ENCODE measurements at places on chromosomes 3 and 15.

DNA sequence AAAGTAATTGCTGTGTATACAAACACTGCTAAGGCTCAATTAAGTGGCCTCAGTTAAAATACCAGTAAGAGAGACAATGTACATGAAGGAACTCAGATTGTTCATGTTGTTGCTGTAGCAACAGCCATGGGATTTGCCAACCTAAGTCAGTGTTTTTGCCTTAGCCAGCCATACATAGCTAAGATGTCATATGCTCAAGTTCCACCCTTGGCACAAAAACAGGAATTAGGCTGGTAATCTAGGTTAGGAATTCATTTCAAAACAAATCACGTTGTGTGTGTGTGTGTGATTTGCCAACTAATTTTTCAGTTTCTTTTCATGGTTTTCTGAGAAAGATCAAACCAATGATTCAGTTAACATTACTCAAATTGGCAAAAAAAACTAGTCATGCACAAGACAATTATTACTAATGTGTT, 143.7 kb upstream of the KCNMB2 start:
- DNase-seq: no peak

GRCh38 chr3:155688481-155688880, 56.4 kb downstream of the PLCH1 start:
- DNase-seq: no peak

- no peak for DNase-seq
Measured at GRCh38 chr3:85603378-85603777, 644.6 kb downstream of the CADM2 start.

DNA sequence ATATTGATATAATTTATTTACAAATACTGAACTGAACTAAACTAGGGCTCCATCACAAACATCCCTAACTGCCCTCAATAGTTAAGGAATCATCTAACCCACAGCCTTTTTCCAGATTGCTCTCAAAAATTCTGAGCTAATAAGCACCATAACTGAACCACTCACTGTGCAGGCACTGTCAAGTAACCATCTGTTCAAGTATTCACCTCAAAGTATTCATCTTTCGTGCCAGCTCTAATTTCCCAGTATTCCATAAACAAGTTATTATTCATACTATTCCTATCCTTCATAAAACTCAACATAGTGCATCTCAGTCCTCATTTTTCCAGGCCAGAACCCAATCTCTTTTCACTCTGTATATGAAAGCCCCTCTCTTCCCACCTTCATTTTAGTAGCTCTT, 41.1 kb downstream of the THBS1 start:
- no peak for DNase-seq

GRCh38 chr15:58440158-58440910, 8.5 kb downstream of the LIPC start:
- no peak for DNase-seq

DNA sequence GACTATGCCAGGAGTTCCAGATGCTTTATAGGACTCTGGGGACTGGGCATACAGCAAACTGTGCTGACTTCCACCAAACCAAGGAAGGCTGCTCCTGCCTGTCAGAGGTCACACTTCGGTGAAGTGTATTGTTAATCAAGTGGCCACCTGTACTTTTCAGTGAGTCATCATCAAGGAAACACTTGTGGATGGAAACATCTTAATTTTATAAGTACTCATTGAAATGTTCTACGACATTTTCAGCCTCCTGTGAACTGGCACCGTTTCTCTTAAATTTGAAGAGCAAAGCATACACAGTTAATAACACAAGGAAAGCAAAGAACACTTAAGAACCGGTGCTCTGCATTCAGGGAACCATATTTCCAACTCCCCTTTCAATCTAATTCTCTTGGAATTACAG, 801.7 kb upstream of the DPPA4 start:
- DNase-seq: peak; percentile 5

GRCh38 chr15:56821721-56822425, 88.6 kb upstream of the ZNF280D start:
- DNase-seq: peak; percentile 71

DNA sequence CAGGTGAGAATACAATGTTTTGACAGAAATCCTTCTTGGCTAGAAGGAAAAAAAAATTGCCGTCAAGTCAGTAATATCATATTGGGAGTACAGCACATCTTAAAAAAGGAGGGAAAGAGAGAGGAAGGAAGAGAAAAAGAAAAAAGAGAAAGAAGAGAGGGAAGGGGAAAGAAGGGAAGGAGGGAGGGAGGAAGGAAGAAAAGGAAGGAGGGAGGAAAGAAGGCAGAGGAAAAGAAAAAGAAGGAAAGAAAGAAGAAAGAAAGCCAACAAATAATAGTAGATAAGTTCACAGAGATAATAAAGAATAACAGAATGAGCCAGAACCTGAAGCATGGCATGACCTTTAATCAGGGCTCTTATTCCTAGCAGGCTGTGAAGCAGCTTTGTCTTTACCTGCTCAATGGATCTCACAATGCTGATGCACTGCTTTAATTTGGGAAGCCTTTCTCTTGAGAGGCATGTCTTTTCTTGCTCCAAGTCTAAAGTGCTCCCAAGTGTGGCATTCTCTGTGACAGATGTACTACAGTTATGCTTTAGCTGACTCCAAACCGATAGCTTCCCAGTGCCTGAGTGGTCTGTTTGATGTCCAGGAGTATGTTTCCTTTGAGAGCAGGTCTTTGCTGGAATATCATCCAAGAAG, 114.9 kb downstream of the IQCH start:
- DNase-seq: no peak

- no peak for DNase-seq
Measured at GRCh38 chr3:52197499-52197841, 490 bp upstream of the ALAS1 start.

DNA sequence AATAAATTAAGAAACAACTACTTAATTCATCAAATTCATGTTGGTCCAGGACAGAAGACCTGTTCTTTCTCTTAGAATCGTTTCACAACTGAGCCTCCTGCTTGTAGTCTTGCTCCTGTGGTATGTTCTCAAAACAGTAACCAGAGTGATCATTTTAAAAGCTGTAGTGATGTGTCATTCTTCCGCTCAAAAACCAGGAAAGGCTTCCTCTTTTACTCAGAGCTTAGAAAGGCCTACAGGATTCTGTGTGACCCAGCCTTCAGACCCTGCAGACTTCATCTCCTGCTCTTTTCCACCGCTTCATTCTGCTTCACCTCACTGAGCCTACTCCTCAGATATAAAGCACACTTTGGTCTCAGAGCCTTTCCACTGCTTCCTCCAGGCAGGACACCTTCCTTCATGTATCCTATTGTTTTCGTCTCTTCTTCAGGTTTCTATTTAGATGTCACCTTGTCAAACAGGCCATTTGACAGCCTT, 22.7 kb downstream of the ST6GAL1 start:
- no peak for DNase-seq

- no peak for DNase-seq
Measured at GRCh38 chr15:56805466-56806147, 72.3 kb upstream of the ZNF280D start.

GRCh38 chr15:61084944-61085367, 144.1 kb downstream of the RORA start:
- peak; percentile 47 for DNase-seq

DNA sequence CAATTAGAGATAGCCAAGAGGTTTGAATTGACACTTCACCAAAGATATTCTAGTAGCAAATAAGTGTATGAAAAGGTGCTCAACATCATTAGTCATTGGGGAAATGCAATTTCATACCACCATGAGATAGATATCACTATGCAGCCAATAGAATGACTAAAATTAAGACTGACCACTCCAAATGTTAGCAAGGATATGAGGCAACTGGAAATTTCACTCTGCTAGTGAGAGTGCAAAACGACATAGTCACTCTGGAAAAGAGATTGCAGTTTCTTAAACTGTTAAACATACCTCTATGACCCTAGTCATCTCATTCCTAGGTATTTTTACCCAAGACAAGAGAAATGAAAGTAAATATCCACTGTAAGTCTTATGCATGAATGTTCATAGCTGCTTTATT, 27.6 kb upstream of the SLC6A11 start:
- no peak for DNase-seq

- no peak for DNase-seq
Measured at GRCh38 chr3:71392251-71392650, 191.3 kb downstream of the FOXP1 start.

DNA sequence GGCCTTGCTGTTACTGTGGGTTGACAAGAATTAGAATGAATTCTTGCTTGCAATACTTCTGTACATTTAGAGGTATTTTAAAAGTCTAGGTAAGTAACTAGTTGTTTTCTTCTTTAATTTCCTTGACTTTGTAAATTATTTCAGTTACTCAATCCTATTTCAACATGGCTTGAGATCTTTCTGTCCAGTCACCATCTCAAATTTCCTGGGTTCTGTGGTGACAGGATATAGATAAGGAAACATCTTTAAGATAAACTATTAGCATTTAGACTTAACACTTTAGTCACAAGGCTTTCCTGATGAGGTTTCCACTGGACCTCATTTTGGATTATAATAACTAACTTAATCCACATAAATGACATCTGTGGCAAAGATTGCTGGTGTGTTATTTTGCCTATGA, 195.9 kb upstream of the DPH6 start:
- DNase-seq: no peak

DNA sequence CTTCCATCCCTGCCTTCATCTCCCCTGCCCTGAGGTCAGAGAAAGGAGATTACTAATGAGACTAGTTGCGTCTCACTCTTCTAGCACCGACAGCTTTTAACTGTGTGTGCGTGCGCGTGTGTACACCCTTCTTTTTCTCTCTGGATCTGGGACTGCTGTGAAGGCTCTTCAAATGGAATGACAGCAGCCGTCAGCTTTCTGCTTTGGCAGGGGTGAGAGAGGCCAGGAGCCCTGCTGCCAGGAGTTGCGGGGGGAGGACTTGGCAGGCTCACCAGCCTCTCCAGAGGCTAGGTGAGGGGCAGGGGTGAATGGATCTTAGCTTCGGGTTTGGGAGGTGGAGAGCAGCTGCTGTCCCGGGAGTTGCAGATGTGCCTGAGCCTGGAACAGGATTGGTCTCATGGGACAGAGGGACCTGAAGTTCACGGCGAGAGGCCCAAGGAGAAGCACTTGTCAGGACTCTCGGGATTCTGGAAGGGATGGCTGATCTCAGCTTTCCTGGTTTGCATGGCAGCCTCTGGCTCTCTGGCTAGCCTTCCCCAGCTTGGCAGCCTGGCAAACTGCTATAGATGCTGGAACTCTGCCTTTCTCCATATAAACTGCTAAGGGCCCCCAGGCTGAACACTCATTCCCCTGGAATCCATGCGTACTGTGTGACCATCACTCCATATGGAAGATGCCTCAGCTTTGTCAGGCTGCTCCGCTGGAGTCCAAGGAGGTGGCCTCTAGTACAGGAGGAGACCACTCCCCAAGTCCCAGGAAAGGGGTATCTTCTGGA, 16.6 kb downstream of the TEX264 start:
- DNase-seq: no peak

- DNase-seq: peak; percentile 62
Measured at GRCh38 chr3:118817748-118818165, 216.9 kb downstream of the IGSF11 start.

- DNase-seq: no peak
Measured at GRCh38 chr15:77440378-77440999, 19.8 kb downstream of the HMG20A start.

GRCh38 chr15:91424001-91424400, 323.9 kb downstream of the SV2B start:
- no peak for DNase-seq

GRCh38 chr3:122694966-122695365, 14.3 kb downstream of the PARP14 start:
- no peak for DNase-seq

GRCh38 chr15:100235030-100235617, 106.7 kb downstream of the ADAMTS17 start:
- DNase-seq: no peak

GRCh38 chr15:78265137-78265460, 737 bp downstream of the DNAJA4 start:
- no peak for DNase-seq

DNA sequence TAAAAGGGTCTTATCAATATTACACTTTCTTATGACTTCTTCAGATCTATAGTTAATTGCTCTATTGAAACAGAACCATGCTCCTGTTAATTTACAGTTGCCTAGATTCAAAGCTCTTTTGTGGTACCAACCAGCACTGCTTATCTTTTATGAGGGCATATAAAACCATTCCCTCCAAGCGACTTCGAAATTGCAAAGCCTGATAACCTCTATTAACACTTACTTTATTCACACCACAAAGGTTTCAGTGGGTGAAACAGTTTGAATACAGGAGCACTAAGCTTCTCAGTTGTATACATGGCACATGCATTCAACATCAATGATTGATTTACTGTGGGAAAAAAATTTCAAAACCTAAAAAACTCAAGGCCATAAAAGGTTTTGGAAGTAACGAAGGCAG, 74.9 kb upstream of the PPIB start:
- no peak for DNase-seq

DNA sequence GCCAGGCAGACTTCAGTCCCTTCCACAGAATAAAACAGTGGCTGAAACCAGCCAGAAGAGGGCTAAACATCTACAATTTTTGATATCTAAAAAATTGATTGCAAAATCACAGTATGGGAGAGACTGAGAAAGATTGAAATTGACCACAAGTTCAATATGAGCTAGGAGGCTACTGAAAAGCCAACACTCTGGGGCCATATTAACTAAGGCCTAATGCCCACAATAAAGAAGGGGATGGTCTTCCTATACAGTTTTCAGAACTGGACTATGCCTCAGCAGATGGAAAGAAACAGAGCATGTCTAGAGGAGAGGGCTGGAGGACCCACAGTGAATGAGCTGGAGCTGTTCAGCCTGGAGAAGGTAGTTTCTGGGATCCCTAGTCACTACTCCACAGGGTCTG, 53.2 kb downstream of the WNT7A start:
- no peak for DNase-seq

GRCh38 chr3:142656575-142656974, 60.4 kb downstream of the PLS1 start:
- no peak for DNase-seq

- DNase-seq: no peak
Measured at GRCh38 chr15:86916671-86917360, 837.1 kb downstream of the AGBL1 start.

GRCh38 chr3:131561511-131561910, 58.7 kb upstream of the MRPL3 start:
- no peak for DNase-seq

DNA sequence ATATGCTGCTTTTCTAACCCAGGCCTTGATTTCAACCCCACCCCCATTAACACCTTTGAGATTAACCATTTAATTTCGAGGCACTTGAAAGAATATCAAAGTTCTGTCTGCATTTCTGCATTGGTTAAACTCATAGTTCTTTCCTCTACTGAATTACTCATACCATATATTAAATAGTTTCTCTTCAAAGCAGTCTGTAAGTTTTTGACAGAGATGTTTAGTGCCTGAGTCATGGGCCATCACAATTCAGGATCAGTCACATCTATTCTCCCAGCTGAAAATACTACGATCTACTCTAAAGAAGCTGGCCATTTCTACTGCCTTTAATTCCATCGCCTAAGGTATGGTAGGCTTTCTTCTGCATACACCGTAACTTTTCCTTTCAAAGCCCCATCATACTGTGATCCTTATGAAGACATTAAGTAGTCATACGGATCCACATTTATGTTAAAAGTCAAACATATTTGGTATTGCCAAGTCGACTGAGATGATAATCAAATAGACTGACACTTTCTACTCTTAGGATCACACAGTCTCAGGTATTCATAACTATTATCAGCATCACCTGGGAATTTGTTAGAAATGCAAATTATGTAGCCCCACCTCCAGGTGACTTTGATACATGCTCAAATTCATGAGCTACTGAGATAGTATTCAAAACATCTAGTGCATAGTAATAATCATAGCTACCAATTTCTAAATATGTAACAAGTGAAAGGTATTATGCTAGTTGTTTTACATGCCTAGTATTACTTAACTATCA, 489.4 kb upstream of the IL12A start:
- DNase-seq: no peak

- peak; percentile 48 for DNase-seq
Measured at GRCh38 chr3:195153130-195153529, 117.8 kb downstream of the XXYLT1 start.
